A375 (cell line): ENCODE measurements at places on chromosomes 7 and 10. TPM values are rescaled to one million over a fixed set of nuclear protein-coding genes. Genes with fewer than 3 reads are reported as not detected.

Gene ADRB1
- 0.32 and 1.1 TPM in 2 replicates for total RNA-seq

Gene NUTM2E
- total RNA-seq: not detected in 2 replicates

Gene PSD
- 0.11 and 1.0 TPM in 2 replicates for total RNA-seq

Gene OPN1SW
- total RNA-seq: not detected in 2 replicates

Gene NPSR1
- total RNA-seq: not detected in 2 replicates

Gene FGL2
- total RNA-seq: not detected in 2 replicates
